Lung microvascular endothelial cell (primary cell): ENCODE measurements at places on chromosomes 12 and 14. TPM values are rescaled to one million over a fixed set of nuclear protein-coding genes. Genes with fewer than 3 reads are reported as not detected.

DNA sequence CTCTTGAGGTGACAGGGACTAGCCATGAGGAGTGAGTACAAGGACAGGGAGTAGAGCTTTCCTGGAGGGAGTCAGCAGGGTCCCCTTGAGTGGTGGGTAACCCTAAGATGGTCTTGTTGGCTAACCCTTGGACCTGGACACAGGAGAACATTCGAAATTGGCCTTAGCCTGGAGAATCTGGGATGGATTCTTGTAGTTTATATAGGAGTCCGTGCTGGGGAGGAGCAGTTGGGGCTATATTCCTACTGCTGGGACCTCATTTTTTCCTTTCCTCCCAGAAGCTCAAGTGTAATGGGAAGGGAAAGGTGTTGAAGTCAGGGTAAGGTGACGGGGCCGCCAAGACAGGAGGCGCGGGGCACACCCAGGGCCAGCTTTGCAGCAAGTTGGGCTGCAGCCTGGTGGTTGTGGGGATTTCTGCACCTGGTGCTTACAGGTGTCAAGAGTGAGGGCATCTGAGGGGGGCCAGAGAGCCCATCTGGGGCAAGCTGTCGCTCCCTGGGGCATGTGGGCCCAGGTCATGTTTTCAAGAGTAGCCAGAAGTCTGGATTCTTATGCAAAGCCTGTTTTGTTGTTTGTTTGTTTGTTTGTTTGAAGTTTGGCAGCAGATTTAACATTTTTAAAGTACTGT, 5.1 kb downstream of the BCL7A start:
- DNase-seq: no peak

- DNase-seq: no peak
These were observed 298.8 kb upstream of the TBX3 start for GRCh38 chr12:114982760-114983159.

DNA sequence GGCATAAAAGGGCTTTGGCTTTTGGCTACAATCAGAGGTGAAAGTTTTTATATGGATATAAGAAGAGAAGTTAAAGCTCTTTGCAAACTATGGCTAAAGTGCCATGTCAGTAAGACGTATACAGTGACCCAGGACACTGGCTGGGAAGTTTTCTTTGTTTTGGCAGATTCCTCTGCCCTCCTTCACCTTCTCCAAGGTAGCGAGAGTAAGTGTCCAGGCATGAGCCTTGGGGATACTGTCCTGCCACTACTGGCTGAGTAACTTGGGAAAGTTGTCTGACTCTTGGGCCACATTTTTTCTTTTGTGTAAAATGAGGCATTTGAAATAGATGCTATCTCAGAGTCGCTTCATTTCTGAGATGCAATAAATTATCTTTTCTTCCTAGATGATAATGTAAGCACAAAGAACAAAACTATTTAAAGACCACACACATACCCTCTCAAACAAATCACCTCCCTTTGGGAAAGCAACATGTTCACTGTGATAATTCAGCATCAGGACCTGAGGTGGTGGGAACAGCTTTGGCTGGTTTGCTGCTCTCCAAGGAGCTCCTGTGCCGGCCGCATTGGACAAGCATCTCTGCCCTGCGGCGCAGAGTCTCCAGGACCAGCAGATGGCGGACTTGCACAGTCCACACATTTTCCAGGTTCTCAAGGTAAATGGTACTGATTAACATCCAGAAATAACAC, 106.3 kb downstream of the PTCSC3 start:
- DNase-seq: peak; percentile 71

DNA sequence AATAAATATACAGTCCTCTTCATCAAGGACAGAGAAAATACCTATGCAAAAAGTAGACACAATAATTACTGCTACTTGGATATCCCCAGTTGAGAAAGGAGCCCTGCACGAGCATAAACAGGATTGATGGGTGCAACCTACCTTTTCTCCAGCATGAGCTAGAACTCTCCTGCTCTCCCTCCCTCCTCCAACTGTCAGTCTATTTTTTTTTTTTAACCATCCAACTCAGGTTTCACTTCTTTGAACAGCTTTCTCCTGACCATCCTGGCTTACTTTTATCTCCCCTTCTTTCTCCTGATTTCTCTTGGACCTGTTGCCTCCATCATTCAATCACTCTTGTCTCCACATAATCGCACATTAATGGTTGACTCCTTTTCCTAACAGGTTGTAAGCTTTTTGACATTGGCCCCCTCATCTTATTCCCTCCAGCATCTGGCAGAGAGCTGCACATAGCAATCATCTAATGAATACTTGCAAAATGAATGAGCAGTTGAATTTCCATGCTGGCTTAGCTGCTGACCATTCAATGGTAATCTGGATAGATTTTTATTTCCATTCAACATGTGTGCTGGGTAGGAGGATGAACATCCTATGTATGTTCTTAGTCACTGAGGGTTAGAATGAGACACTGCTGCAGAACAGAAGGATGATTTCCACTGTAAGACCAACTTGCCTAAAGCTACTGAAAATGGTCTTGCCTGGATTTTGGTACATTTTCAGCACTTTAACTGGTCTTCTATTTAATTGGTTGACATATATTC, 24.4 kb downstream of the MYBPC1 start:
- DNase-seq: no peak

DNA sequence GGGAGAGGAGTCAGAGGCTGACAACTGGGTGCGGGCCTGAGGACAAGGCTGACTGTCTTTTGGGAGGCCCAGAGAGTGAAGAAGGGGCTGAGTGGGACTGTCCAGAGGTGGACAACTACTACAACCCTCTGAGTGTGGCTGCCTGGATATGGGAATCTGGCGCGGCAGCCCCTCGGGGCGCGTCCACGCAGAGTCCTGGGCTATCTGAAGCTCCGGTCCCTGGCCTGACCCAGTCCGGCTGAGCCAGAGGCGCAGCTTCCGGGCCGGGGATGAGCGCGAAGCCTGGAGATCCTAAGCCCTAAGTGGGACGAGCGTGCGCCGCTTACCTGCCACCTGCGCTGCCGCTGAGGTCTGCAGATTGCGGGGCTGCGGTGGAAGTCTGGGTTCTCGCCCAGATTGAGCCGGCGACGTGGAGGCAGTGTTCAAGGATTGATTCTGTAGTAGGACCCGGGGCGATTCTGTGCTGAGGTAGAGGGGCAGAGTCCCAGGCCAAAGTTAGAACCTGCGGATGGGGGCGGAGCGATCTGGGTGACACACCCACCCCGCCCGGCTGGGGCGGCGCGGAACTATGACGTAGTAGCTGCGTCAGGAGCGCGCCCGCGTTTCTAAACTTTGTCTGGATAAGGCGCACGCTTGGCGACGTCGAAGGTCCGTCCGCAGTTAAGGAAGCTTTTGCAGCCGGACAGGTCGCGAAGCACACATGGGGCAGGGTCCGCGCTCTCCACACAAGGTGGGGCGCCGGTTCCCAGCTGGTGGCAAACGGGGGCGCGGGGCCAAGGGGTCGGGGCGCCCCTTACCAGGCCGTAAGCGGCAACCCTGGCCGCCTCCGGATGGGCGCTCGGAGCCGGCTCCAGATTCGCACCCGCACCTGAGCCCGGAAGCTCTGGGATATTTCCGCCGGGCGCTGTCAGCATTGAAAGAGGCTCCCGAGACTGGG, at the start of the genes DHRS1 and NOP9:
DHRS1 (minus strand) TSS at position 526 of the 937 bp plus-strand sequence. CDS start 674 bp downstream, outside the sequence.
NOP9 (plus strand) TSS at position 596 of the 937 bp plus-strand sequence; CDS start at position 701, 105 bp downstream.
- peak; percentile 91 for DNase-seq

The PPP2R5C gene
- 59.7 and 65.9 TPM in 2 replicates for total RNA-seq

The KLRD1 gene
- total RNA-seq: under 0.01 and 0.20 TPM in 2 replicates
